Fibroblast of skin of back (primary cell): ENCODE measurements at places on chromosomes 16 and 17.

GRCh38 chr16:47565454-47565853 is 104.3 kb downstream of the PHKB start:
- peak; percentile 66 for DNase-seq

DNA sequence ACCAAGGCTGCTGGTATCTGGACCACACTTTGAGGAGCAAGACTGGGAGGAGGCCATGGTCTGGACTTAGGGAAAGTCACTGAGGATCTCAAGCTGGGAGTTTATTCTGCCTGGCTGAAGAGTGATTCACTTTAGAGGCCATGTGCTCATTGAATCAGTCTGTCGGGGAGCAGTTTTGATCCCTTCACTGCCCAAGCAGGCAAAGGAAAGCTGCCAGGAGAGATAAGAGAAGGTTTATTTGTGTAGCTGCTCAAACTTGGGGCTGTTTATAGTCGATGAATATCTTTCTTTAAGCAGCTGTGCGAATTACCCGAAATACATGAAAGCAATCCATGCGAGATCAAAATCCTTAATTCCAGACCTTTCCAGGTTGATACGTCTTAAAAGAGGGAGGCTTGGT is 544.4 kb upstream of the EEF2KMT start:
- DNase-seq: no peak

GRCh38 chr17:40103071-40103661 is 2.8 kb upstream of the NR1D1 start:
- DNase-seq: no peak

GRCh38 chr16:72905581-72905980 is 142.3 kb downstream of the ZFHX3 start:
- DNase-seq: peak; percentile 78

- DNase-seq: no peak
Observed at GRCh38 chr16:88484505-88485365, 31.7 kb downstream of the ZFPM1 start.

DNA sequence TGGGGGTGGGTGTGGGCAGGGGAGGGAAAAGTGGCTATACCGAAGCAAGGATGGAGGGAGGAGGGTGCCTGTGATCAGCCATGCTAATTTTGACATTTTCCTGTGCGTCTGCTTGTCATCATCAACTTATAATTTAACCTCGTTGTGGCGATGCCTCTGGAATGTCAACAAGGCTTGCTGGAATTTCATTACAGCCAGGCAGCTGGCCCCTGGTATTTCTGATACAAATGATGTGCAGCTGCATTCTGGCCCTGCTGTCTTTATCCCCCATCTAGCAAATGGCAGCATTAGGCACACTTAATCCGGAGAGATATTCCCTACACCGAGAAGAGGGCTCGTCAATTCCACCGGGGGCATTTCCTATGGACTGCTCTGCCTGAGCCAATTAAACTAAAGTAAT is 278.3 kb upstream of the CCL2 start:
- DNase-seq: no peak

- peak; percentile 12 for DNase-seq
Observed at GRCh38 chr17:44417553-44417952, 28.1 kb upstream of the ITGA2B start.

DNA sequence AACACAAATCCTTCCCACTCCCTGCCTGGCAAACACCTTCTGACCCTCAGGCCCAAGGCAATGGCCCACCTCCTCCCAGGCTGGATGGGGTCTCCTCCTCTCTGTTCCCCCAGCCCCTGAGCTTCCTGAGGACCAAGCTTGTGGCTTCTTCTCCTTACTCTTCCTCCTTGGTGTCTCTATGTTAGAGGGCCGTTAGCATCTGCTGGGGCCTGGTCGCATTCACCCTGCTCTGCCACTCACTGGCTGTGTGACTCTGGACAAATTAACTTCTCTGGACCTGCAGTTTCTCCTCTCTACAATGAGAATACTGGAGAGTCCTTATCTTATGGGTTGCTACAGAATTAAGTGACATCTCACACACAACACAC is 725 bp upstream of the MT2A start:
- DNase-seq: no peak

DNA sequence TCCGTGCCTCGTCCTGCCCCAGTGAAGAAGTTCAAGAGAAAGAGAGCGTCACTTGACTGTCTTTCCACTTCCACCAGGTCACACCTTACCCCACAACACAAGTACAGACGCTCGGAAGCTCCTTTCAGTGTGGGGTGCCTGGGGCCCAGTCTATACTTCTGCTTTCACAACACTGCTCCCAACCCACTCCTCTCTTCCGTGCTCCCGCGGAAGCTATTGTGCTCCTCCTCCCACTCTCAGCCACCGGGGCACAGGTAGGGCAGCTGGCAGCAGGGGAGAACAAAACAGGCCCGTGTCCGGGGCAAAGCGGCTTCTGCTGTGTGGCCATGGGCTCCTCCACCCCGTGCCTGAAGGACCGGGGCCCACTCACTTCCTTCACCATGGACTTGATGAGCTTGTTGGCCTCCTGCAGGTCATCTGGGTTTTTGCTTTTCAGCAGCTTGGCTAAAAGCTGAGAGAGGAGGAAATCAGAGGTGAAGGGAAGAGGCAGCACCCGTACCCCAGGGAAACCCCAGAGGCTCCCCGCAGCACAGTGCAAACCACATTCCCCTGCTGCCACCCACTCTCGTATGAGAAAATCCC is 18.9 kb downstream of the GGA3 start:
- no peak for DNase-seq

DNA sequence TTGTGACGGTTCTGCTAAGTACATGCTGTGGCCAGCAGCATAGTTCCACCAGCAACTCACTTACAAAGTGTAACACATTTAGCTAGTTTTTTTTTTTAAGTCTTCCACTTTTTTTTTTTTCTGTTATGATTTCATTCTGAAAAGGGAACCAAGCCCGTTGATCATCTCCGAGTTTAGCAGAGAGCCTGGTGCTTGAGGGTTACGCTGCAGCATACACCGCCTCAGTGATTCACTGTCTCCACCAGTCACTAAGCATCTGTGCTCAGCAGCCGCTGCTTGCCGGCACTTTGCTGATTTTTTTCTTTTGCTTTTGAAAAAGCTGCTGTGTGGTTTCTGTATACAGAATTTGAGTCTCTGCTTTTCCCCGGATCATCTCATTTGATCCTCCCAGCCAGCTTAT is 194.5 kb upstream of the CDH13 start:
- no peak for DNase-seq

DNA sequence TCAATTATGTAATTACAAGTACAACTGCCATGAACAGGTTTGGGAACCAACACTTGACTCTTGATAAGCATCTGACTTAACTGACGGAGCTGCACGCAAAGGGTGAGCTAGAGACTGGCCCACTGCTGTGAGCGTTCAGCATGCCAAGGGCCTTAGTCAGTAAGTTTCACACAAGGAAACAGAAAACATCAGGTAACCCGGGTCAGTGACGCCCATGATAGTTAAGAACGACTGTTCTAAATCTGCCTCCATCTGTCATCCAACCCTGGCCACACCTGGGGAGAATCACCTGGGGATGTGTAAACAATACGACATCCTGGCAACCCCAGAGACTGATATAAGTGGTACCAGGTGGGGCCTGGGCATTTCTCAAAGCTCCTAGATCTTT is 12.3 kb downstream of the SMIM5 start:
- DNase-seq: no peak

DNA sequence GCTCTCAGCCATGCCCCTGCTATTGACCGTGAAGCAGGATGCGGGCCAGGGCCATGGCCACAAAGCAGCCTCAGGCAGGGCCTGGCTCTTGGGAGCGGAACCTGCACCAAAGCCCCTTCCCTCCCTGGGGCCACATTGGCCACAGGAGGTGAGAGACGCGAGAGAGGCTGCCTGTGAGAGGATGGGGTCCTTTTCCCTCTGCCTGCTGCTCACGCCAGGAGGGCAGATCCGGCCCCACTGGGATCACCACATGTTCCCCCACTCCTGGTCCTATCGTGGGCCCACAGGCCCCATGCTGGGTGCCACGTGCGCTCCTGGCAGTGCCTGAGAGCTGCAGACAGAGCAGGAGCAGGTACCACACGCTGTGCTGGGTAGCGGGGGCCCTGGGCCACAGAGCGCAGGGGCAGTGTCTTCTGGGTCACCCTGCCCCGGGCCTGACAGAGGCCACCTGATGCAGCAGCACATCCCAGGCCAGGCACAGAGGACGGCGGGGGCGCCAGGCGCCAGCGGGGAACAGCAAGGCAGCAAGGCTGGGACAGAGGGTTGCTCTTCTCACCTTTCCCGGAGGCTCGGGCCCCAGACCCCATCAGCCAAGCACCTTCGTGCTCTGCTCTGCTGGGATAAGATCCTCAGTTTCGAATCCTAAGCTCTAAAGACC is 9.2 kb upstream of the NUDT16L1 start:
- no peak for DNase-seq

DNA sequence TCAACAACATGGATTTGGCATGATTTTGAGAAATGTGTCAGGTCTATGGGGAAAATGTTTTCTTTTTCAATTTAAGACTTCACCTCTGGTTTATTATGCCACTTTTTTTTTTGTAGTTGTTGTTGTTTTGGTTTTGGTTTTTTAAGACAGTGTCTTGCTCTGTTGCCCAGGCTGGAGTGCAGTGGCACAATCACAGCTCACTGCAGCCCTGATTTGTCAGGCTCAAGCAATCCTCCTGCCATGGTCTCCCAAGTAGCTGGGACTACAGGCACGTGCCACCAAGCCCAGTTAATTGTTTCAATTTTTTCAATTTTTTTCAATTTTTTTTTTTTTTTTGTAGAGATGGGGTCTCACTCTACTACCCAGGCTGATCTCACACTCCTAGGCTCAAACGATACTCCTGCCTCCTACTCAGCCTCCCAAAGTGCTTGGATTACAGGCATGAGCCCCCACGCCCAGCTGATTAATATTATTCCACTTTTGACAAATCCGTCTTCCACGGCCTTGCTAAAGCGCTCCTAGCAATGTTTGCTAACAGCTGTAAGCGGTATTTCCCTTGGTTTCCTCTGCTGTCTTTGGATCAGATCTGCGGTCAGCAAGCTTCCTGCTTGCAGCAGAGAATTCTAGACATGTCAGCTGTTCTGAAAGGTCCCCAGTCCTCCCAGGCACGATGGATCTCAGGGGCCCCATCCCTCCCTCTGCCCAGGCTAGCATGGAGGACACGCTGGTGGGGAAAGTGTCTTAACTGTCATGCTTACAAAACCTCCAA is 7.0 kb upstream of the MILR1 start:
- peak; percentile 72 for DNase-seq

DNA sequence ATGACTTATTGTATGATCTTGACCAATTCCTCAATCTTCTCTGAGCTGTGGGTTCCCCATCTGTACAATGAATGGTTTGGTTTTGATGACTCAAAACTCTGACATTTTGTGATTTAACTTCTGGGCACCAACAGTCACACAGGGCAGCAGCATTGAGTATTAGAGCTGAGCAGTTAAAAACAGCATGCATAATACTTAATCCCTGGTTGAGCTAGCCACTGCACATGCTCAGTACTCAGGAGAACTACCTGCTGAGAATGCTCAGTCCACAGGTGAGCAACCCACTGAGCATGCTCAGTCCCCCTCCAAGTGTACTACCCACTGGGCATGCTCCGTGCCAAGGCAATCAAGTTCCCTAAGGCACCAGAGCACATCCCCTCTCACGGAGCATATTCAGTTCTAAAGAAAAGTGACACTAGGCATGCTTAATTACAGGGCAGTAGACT is 68.7 kb downstream of the AIPL1 start:
- no peak for DNase-seq

DNA sequence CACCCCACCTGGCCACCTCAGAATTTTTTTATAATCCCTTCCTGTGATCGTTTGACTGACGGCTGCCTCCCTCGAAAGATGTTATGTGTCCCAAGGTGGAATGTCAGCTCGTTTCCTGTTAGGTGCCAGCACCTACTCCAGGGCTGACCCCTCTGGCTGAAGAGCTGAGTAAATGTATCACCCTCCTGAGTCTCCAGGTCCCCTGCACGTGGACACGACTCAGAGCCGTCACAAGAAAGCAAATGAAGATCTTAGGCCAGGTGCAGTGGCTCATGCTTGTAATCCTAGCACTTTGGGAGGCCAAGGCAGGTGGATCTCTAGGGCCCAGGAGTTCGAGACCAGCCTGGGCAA is 273.2 kb downstream of the C16orf95 start:
- DNase-seq: no peak

DNA sequence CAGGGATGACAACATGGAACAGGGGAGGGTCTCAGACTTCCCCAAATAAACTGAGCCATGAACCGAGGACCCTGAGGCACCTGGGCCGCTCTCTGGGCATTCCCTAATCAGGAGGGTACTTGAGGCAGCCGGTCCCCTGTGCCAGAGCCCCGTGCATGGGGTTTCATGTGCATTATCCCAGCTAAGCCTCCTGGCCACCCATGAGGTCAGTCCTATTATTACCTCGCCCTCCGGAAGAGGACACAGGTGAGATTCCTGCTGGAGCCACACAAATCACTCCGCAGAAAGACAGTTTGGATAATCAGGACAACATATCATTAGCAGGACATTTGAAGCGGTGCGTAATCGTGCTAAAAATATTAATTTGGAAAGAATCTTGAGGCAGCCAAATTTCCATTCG is 274.0 kb downstream of the PARN start:
- DNase-seq: no peak

GRCh38 chr17:36741019-36741902 is 139.9 kb downstream of the MRM1 start:
- no peak for DNase-seq

- no peak for DNase-seq
Observed at GRCh38 chr17:2943981-2944380, 119.4 kb downstream of the OR1D5 start.

GRCh38 chr16:82063456-82064082 is 28.5 kb downstream of the HSD17B2 start:
- DNase-seq: no peak

DNA sequence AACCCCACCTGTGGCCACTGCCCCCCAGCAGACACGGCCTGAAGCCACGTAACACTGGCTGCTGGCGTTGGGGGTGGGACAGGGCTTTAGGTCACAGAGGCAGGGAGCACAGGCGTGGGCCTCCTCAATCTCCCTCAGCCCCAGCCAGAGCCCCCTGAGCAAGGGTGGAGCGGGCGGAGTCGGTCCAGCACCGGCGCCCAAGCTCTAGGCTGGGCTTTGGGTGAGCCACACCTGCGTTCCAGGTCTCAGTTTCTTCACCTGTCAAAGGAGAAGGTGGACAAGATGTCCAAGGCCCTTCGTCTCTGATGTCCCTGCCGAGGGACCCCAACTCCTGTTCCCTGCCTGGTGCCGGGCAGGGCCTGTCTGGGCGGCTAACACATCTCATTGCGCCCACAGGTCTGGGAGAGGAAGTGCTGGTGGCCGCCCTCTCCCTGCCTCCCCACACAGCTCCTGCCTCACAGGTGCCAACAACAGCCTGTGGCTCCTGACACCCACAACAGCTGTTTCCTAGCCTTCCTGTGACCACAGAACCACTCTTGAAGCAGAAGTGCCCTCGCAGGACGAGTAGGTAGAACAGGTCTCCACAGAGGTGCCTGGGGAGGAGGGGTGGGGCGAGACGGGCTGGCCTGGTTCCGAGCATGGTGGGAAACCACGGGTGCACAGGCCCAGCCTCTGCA is 12.0 kb downstream of the FAM83G start:
- no peak for DNase-seq

DNA sequence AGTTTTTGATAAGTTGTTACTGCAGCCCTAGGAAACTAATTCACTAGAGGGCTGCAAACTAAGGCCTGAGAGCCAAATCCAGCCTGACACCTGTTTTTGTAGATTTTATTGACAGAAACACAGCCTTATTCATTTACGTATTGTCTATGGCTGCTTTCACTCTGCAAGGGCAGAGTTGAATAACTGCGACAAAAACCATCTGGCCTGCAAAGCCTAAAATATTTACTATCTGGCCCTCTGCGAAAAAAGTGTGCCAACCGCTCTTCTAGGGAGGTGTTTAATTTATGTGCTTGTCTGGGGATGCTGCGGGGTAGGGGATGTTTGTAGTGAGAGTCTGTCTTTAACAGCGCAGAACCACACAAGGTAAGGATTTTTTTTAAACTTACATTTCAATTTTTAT is 165.0 kb upstream of the RBFOX1 start:
- DNase-seq: no peak
